CD4-positive, alpha-beta memory T cell (primary cell): ENCODE measurements at places on chromosomes 16 and 17. TPM values are rescaled to one million over a fixed set of nuclear protein-coding genes. Genes with fewer than 3 reads are reported as not detected.
A peak's percentile ranks its signal among the peaks of the same experiment; 100 is the strongest.

DNA sequence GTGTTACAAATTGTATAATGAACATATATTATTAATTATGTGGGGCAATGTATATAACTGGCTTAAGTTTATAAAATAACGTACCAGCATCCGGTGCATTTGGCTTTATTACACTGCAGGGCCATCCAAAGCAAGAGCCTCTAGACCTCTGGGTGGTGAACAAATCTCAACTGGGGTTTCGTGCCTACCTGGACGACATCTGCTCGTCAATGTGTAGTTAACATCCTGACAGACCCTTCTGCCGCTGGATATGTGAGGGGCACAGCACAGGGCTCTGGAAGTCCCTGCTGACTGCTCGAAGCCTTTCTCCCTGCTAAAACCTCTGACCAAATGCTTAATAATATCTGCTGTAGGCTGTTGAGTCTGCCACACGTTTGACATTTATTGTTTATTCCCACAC lies 2.3 kb downstream of the TMEM186 start:
- H3K4me1 ChIP-seq: peaks cover 42% of the 10 kb centered on the region
- no peak overlapping the region for H3K27ac ChIP-seq
- H3K36me3 ChIP-seq: no peaks in the 10 kb centered on the region
- no peaks in the 10 kb centered on the region for H3K27me3 ChIP-seq
- no peak overlapping the region for H3K4me3 ChIP-seq
- no peak for DNase-seq

DNA sequence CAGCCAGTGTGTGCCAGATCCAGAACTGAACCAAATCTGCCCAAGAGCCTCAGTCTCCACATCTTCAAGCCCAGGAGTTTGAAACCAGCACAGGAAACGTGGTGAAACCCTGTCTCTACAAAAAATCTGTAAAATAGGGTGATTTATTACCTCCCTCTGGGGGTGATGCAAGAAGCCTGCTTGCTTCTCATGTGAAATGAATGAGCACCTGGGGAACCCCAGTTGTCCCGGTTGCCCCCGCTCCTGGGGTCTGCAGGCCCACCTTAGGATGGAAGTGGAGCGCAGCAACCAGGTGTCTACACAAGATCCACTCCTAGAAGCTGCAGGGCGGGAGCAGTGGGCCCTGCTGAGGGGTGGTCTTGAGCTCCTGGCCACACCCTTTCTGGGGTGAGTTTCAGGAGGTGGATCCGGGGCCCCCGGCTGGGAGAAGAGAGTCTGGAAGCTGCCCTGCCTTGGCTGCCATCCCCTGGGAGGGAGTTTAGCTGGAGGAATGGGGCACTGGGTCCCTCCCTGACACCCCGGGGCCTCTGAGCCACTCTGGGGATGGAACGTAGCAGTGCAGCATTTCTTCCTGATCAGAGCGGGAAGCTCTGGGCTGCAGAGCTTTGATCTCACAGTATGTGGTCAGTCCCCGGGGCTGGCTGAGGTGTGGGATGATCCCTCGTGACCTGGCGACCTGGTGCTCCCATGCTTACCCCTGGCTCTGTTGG lies 117.8 kb downstream of the RAB11FIP4 start:
- no peak for DNase-seq
- peak overlapping the region; percentile 72 for H3K27ac ChIP-seq
- peak overlapping the region; percentile 42 for H3K4me3 ChIP-seq
- no peaks in the 10 kb centered on the region for H3K36me3 ChIP-seq

- no peaks in the 10 kb centered on the region for H3K36me3 ChIP-seq
- H3K27me3 ChIP-seq: peaks cover 11% of the 10 kb centered on the region
- DNase-seq: no peak
- no peak overlapping the region for H3K27ac ChIP-seq
These were observed 13.4 kb downstream of the WFDC1 start for GRCh38 chr16:84308120-84308519.

- peaks cover 18% of the 10 kb centered on the region for H3K4me1 ChIP-seq
- H3K27me3 ChIP-seq: no peaks in the 10 kb centered on the region
- no peak overlapping the region for H3K27ac ChIP-seq
- no peak overlapping the region for H3K4me3 ChIP-seq
- peak; percentile 64 for DNase-seq
These were observed 165.3 kb upstream of the ZNF267 start for GRCh38 chr16:31708348-31708747.

CLDN7 gene
- 1.0 TPM for total RNA-seq

GRCh38 chr16:23597003-23597756 lies 1.1 kb upstream of the NDUFAB1 start:
- H3K36me3 ChIP-seq: peaks cover under 1% of the 10 kb centered on the region
- no peak overlapping the region for H3K27ac ChIP-seq
